ENCODE measurements at places on chromosomes 3 and 15.

GRCh38 chr3:51982352-51982837 lies 940 bp upstream of the ACY1 start:
- peak; percentile 52 for DNase-seq

- DNase-seq = no peak
Observed at GRCh38 chr15:77461486-77461885, 40.8 kb downstream of the HMG20A start.

- no peak for DNase-seq
Observed at GRCh38 chr15:32106401-32107381, 76.4 kb downstream of the CHRNA7 start.

DNA sequence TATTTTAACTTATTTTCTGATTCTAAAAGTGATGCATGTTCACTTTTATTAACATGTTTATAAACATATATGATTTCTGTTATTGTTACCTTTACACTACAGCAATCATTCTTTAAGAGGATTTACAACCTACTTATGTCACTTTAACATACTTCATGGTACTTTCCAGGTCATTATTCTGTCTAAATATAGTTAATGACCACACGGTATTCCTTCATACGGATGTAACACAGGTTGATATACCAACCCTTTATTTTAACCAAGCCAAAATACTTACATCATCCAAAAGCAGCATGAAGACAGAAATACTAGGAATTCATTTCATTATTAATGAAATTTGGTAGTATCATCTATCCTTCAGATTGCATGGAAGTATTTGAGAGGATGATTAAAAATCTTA lies 18.6 kb downstream of the PIK3R4 start:
- DNase-seq = no peak

- no peak for DNase-seq
Observed at GRCh38 chr15:40562691-40563090, 2.2 kb downstream of the CCDC32 start.

GRCh38 chr3:33221241-33221640 lies 2.6 kb upstream of the SUSD5 start:
- DNase-seq = no peak

GRCh38 chr15:84871428-84871985 lies 13.0 kb upstream of the SLC28A1 start:
- DNase-seq = no peak
